GM12865 (cell line): ENCODE measurements at places on chromosomes 11 and 22.

DNA sequence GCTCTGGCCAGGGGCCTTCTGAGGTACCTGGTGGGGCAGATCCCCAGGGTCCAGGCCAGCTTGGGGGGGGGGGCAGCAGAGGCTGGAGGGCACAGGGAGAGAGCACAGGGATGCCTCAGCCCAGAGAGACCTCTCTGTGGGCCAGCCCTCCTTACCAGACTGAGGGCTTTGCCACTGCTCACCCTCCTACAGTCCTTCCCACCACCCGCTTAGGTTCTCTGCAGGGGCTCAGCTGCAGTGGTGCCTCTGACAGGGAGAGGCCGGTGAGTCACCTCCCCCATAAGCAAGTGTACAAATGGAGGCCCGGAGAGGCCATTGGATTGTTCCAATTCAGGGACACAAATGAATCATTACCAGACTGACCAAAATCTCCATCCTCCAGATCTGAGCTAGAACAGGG, 68.1 kb upstream of the LMO1 start:
- no peak for DNase-seq

DNA sequence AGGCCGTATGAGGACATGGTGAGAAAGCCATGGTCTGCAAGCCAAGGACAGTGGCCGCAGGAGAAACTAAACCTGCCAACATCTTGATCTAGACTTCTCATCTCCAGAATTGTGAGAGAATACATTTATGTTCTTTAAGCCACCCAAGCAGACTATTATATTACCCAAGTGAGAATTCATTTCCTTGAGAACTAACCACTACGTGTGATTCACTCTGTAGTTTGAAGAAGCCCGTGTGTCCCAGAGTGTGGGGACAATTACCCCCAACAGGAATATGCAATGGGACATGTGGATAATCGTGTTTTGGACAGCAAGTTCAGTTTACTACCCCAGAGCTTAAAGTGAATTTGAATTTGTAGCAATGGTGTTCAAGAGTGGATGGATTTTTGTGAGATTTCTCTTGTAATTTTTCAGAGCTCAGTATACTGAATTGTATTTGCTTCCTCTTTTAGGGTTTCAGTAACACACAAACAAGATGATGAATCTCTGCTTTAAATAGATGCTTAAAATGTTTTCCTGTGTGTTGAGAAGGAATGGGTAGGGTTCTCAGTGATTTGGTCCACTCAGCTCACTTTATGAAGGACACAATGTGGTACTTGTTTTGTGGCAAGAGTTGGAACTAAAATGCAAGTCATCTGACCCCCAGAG, 100.0 kb upstream of the ARHGAP20 start:
- DNase-seq = no peak

DNA sequence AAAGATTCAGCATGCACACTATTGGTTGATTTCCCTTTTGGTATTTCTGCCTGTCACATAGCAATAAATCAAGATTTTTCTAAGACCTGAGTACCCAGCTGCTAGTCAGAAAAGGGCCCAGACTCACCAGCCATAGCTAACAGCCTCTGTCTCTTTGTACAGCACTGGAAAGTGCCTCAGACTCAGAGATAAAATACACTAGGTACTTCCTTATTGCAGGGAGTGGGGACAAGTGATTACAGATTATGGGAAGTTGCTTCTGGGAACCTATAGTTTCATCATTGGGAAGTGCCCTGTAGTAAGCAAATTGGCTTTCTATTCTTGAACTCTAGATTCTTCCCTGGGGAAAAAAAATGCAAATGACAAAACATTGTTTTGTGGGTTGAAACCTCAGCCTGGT, at the start of gene CASP5:
TSS of gene CASP5 (minus strand) at position 166 of the 400 bp plus-strand sequence. CDS start at position 134, 32 bp downstream.
- DNase-seq = no peak

DNA sequence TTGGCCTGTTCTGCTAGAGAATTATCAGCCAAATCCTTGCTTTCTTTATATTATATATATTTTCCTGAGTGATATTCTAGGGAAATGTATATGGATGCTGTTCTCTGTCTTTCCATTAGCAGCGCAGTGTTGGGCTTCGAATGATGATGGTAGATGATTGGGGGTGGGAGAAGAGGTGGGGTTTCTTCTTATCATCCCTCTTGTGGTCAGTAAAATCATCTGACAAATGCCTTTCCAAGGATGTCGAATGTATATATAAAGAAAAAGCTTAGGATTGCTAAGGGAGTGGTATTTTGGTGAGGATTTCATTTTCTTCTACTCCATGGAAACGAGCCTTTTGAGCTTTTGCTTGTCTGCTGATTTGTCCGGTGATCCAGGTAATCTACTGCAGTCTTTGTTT, 48.9 kb downstream of the ARHGEF12 start:
- DNase-seq = no peak

GRCh38 chr22:27996529-27996925, 77.5 kb upstream of the PITPNB start:
- no peak for DNase-seq

- DNase-seq = peak; percentile 54
Measured at GRCh38 chr22:50361222-50361621, 18.1 kb downstream of the PPP6R2 start.

- no peak for DNase-seq
Measured at GRCh38 chr11:6489306-6489705, 7.8 kb upstream of the DNHD1 start.

GRCh38 chr11:9687711-9688477, 24.0 kb downstream of the SWAP70 start:
- no peak for DNase-seq

DNA sequence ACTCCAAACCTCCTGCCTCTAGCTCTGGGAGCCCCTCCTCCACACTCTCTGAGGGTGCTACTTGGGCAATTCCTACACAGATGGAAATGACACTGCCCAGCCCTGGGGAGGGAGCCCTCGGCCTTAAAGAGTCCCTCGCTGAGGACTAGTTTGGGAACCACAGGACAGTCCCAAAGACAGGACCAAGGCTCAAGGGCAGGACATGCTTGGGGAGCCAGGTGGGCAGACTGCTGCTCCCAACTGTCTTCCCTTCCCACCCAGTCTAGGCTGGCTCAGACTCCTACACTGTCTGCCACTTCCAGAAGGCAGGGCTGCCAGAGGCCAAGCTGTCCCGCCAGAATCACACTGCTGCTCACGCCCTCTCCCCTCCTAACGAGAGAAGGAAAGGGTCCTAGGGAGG, 9.8 kb downstream of the ARRB1 start:
- no peak for DNase-seq

DNA sequence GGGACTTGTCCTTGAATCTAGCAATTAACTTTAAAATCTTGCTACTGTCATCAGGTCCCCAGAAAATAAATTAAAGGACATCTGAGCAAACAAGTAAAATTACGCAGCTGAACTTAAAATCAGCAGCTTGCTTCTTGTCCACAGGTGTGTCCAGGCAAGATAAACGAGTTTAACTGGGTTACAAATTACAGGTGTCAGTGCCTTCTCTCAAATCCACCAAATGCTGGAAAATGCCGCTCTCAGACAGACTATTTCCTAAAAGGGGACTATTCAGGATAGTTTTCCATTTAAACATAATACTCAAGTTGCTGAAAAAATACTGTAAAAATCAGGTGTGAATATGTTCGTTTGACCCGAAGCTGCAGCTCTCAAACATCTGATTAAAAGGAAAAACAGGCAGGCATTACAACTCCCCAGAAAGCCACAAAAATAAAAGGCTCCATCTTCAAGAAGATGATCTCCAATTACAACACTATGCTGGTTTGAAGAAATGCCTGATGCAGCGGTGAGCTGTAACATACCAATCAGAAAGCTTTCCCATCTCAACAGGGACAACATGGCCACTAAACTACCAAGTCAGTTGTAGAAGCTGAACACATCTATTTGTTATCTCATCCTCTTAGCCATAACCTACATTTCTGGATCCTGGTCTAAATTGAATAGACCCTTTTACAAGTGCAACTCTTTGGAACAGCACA, 82.1 kb downstream of the CADM1 start:
- DNase-seq = no peak

GRCh38 chr11:73852049-73852448, 24.6 kb downstream of the COA4 start:
- no peak for DNase-seq

- no peak for DNase-seq
Measured at GRCh38 chr11:44595964-44596381, 30.5 kb downstream of the CD82 start.

GRCh38 chr11:125977333-125977732, 31.5 kb downstream of the VSIG10L2 start:
- DNase-seq = no peak
